Breast epithelium (tissue), 4 donors: ENCODE measurements at places on chromosomes 2 and 18. TPM values are rescaled to one million over a fixed set of nuclear protein-coding genes. Genes with fewer than 3 reads are reported as not detected.

INHBB gene
- 42.3 TPM for total RNA-seq

ST6GAL2 gene
- not detected for total RNA-seq

GRCh38 chr2:111143843-111144198 is 23.1 kb downstream of the BCL2L11 start:
- DNase-seq: no peak

DNA sequence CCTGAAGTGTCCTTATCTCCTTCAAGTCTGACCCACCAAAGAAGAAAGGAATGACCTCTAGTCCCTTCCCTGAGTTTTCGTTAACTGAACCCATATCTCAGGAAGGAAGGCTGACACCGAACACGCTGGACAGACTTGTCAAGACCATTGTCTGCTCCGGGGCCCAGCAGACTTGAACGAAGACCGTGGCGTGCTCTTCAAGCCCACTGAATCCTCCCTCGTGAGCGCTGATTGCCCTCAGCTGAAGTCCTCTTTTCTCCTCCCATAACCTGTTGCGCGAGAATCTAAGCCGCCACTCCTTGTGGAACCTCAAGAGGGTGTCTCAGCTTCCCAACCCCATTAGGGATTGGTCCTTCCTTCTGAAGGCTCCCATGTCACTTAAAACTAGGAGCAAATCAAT is 634 bp upstream of the CNDP1 start:
- DNase-seq: no peak

GRCh38 chr2:171874963-171875362 is 19.1 kb downstream of the SLC25A12 start:
- no peak for DNase-seq
